Foreskin keratinocyte (primary cell): ENCODE measurements at places on chromosomes 3 and 15.

- no peak for DNase-seq
These were observed 68.2 kb upstream of the VGLL4 start for GRCh38 chr3:11711876-11712275.

DNA sequence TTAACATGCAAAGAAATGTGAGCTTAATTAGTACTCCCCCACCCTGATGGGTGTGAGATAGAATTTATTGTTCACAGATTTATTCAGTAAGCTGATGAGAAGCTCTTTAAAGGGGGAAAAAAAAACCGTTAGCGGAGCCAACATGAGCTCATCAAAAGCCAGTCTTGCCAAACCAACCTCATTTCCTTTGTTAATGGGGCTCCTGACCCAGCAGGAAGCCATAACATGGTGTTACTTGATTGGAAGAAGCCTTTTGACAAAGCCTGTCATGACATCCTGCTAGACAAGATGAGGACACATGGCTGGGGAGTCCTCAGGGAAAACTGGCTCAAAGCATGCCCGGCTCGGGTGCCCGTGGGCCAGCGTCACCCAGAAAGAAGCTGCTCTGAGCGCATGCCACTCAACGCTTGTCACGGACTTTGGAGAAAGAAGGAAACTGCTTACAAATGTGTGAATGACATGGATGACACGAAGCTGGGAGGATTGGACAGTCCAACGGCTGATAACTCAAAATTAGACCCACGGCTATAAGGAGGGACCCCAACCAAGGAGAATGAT is 64.6 kb downstream of the SLCO2A1 start:
- DNase-seq = no peak

DNA sequence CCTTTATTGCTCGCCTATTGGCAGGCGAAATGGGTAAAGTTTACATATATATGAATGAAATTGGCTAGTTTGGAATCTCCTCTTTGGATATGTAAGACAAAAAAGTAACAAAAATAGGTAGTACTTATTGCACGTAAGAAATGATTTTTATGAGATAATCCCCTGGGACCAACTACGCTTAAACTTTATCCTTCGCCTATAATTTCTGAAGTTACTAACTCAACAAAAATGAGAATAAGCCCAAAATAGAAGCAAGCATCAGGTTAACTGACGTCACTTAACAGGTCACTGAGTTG is 438 bp upstream of the SLC49A4 start:
- no peak for DNase-seq

- no peak for DNase-seq
These were observed 3.8 kb downstream of the SCAMP2 start for GRCh38 chr15:74869372-74869725.

GRCh38 chr3:100189444-100189964 is 71.3 kb upstream of the TBC1D23 start:
- DNase-seq = no peak

GRCh38 chr3:25854214-25854613 is 64.3 kb downstream of the OXSM start:
- no peak for DNase-seq

GRCh38 chr3:139954146-139954860 is 19.3 kb downstream of the CLSTN2 start:
- DNase-seq = no peak

DNA sequence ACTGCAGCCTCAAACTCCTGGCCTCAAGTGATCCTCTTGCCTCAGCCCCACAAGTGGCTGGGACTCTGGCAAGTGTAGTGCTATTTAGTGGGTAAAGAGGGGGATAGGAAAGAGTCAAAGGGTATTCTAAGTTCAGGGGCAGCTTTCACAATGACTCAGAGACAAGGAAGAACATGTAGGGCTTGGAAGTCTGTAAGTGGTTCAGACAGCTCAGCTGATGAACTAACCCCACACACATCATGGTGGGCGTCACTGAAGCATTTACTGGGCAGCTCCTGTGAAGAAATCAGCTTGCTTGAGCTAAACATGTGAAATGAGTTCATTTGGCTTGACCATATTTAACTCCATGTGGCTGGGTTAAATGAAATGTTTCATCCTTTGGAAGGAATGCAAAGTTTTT is 34.6 kb upstream of the THSD4 start:
- DNase-seq = peak; percentile 98

- DNase-seq = no peak
These were observed 53.2 kb upstream of the FNDC3B start for GRCh38 chr3:171986176-171986575.

DNA sequence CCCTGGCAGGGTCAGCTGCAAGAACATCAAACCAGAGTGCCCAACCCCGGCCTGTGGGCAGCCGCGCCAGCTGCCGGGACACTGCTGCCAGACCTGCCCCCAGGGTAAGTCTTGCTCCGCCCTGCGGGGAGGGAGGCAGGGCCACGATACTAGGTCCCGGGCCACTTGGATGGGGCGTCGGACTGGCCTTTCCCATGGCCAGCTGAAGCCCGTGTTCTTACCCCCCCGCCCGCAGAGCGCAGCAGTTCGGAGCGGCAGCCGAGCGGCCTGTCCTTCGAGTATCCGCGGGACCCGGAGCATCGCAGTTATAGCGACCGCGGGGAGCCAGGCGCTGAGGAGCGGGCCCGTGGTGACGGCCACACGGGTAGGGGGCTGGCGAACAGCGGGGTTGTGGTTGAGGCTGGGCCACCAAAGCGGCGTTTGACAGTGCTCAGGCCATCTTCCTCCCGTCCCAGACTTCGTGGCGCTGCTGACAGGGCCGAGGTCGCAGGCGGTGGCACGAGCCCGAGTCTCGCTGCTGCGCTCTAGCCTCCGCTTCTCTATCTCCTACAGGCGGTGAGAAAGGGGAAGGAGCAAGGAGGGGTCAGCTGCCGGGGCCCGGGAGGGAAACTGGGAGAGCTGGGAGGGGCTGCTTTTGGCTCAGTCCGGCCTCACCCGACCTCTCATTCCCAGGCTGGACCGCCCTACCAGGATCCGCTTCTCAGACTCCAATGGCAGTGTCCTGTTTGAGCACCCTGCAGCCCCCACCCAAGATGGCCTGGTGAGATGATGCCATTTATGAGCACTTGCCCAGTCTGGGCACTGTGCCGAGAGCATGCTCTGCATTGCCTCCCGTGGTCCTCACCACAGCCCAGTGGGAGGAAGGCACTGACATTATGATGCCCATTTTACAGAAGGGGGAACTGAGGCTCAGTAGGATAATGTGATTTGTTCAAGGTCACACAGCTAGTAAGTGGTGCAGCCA is 1.7 kb downstream of the CHRD start:
- no peak for DNase-seq

- DNase-seq = no peak
These were observed 559.9 kb upstream of the MCTP2 start for GRCh38 chr15:93671387-93671943.

DNA sequence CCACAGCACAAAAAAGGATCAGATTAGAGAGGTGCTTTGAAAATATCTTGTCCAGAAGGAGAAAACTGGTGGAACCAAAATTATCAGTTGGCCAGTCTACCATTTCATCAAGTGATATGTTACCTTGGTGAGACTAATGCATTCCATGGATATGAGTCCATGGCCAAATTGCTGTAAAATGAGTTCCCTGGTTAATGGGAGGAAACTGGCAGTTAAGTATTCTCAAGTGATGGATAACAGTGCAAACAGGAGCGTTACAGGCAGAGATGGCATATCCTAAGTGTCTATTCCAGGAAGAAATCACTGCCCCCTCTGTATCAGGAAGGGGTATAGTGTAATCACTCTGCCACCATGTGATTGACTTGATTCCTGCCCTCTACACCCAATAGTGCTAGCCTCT is 34.0 kb downstream of the MYRIP start:
- no peak for DNase-seq

DNA sequence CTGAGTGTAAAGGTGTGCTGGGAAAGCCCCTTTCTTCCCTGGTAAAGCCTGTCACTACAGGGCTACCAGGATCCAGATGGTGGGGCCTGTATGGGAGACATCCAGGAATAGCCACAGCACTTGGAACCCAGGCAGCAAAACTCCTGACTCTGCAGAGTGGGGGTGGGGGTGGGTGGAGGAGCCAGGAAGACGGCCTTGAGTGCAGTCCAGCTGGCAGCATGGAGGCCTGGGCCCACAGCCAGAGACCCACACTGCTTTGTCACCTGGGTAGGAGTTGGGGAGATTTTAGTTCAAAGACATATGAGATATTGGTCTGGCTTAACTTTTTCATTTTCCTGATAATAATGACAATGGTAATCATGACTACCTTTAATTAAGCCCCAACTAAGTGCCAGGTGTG is 116.7 kb upstream of the MRPS22 start:
- no peak for DNase-seq

DNA sequence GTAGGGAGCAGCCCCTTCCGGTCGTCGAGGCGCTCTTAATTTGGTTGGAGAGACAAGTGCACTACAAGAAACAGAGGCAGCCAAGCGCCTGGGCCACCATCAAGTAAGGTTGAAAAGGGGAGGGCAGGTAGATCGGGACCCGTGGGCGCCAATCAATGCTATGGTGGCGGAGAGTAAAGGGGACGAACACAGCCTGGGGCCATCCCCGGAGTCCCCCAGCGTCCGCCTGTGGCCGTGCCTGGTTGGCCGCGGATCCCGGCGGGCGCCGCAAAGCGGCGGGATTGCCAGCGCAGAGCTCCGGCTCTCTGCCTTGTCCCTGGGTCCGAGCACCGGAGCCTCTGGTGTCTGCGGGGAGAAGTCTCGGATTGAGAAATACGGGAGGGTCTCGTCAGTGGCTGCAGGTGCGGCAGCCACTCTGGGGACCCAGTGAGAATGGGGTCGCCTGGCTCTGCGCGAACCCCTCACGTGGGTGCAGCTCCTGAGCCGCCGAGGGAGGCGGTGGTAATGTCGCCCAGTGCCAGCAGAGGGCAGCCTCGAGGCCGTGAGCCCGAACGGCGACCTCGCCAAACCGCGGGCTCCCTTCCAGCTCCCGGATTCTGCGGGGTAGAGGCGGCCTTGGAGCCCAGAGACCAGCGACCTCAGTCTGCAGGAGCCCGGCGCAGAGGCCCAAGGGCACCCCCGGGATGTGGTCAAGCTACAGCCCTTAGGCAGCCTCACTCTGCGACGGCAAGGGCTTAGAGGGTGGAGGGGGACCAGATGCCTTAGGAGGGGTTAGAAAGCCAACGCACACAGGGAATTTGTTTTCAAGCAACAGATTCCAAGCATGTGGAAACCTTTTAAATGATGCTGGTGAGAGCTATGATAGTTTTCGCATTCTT is 10.8 kb downstream of the FOXL2 start:
- no peak for DNase-seq

DNA sequence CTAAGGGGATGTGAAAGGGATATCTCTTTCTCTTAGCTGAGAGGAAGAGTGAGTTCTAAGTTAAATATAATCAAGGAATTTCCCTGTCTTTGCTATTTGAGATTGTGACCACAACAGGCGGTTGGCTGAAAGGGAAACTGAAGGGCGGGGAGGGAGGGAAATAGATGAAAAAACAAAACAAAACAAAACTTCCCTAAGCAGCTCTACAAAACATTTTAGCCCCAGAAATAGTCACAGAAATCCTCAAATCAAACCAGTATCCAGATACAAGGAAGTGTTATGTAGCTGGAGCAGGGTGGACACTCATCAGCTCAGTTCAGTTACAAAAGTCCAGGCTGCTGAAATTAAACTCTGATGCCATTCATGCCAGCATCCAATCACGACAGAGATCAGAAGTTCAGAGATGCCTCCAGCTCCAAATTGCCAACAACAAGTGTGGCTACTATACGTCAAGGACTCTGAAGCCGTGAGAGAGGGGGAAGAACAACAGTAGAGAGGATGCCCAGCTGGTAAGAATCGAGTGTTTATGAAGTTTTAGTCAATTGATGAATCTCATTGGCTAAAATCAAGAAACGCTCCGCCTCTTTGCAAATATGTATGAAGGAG is 319 bp upstream of the TP63 start:
- no peak for DNase-seq

DNA sequence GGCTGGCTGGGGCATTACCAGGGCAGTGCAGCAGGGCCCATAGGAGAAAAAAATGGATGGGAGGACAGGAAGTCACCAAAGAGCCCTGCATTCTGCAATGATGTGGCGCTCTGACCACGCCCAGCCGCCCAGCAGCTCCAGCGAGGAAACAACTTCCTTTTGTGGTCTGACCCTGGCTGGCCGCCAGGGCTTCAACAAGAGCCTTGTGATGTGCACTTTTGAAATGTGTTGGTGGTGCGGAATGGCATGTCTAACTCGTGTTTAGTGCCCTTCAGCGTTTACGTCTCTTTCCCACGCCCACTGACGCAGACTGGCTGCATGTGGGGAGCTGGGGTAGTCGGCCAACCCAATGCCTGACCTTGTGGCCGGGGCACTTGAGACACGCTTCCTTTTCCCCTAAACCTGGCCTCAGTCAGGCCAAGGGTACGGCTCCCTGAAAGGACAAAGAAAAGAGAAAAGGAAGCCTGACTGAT is 81.9 kb upstream of the CTNNB1 start:
- DNase-seq = peak; percentile 96

DNA sequence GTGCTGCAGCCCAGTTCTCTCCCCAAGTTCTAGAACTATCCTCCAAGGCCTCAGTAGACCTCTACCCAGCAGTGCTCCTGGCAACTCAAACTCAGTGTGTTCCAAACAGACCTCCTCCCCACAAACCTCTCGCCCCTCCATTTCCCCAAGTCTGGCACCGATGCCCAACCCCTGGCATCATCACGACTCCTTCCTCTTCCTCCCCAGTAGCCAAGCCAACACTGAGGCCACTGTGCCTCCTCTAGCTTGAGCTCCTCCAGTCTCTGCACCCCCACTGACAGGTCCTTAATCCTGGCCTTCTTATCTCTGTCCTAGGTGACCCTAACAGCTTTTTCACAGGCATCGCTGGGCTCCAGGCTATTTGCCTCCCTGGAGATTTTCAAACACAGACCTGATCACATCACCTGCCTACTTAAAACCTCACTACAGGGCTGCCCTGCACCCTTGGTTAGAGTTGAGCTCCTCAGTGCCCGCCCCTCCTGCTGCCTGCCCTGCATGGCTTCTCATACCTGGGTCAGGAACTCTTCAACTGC is 6.8 kb downstream of the ARPIN start:
- DNase-seq = no peak

DNA sequence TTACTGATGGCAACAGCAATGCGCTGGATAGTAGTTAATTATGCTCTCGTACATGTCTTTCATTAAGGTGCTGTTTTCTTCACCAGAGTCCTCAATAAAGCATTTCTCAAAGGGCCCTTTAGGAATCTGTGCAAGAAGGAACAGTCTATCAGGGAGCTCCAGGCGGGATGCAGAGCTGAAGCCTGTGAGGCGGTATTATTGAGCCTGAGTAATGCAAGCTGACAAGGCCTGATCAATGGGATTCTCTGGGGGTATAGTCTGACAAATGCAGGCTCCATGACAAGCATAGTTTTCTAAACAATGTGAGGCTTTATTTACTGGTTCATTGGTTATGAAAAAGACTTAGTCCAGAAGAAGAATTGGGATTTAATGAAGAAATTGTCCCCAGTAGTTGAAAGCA is 530.9 kb upstream of the CBLB start:
- DNase-seq = no peak
